Body of pancreas (tissue), 4 donors: ENCODE measurements at places on chromosomes 12 and 14. TPM values are rescaled to one million over a fixed set of nuclear protein-coding genes. Genes with fewer than 3 reads are reported as not detected.

- no peak for DNase-seq
These were observed 55.4 kb downstream of the FOXG1 start for GRCh38 chr14:28821993-28822392.

DNA sequence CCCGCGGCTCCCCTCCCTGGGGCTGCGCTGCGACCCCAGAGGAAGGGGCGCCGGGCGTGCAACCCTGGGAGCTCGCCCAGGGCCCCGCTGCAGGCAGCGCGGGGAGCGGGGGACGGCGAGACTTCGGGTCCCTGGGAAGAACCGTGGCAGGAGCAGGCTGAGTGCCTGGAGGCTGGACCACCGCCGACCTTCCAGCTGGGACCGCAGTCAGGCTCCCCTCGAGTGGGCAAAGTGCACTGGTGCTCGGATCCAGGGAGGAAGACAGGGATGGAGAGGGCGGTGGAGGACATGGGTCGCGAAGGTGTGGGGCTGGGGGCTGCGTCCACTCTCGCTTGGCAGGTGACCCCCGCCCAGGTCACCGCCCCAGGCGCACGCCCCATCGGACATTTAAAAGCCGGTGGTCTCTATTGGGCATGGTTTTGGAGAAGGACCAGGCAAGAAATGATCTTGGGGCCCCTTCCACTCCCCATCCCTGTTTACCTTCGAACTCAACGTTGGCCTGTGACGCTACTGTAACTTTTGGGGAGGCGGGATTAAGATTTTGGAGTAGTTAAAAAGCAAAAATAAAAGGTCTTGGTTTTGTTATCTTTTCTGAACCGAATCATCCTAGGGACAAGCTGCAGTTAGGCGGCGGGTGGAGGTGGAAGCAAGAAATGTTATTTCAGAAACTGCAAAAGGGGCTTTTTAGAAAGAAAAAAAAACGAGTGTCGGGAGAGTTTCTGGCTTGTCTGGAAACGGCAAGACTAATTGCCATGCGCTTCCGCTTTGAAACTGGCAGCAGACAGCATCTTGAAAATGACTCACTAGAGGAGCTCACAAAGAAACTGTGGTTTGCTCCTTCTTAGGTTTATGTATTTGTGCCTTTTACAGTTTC, 1.0 kb downstream of the ELK3 start:
- peak; percentile 38 for DNase-seq

DNA sequence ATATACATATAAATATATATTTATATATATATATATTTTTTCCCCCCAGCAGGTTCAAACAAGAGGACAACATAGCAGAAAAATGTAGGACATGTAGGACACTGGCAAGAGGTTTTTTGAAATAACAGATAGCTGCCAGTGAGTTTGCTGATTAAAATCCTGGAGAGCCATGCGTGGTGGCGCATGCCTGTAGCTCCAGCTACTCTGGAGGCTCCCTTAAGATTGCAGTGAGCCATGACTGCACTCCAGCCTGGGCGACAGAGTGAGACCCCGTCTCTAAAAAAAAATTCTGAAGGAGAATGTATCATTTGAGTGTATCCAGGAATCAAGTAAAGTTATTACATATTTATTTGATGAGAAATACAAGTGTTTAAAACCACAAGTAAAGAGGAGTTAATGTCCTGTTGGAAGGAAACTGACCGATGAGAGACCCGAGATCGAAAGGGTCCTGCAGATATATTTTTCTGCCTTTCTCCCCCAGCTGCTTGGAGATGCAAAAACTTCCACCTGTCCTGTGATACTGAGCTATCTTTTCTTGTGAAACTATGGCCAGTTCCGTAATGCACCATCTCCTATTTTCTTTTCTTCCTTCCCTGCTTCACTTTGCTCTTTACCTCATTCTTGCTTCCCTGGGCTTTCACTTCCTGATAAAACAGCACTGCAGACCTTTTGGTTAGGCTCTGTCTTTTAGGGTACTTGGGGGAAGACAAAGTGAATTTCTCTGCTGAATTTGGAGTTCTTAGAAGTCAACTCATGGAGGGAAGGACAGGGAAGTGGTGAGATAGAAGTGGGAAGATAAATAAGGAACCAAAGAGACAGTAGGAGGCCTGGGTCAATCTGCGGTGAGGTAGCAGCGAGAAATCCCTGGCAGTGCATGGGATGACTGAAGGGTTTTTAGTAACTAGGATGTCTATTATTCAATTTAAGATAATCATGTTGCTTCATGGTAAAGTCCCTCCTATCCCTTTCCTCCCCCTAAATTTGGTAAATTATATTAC, 41.2 kb upstream of the SLC2A13 start:
- DNase-seq, result no peak

DNA sequence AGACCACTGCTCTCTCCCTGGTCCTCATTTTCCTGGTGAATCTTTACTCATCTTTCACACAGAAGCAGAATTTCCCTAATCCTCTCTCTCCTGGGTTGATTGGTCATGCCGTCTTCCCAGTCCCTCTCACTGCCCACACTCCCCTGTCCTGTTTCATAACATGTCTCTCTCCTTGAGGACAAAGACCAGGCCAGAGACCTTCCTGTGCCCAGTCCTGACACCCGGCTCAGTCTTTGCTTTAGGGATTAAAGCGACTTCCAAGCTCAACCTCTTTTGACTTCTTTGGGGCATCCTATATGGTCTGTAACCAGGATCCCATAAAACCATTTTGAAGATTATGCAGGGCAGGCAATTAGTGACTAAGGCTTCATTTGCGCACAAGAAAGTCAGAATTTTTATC, 105.5 kb downstream of the BCL11B start:
- no peak for DNase-seq

GRCh38 chr12:541676-542324, 82.1 kb downstream of the B4GALNT3 start:
- DNase-seq, result no peak

DNA sequence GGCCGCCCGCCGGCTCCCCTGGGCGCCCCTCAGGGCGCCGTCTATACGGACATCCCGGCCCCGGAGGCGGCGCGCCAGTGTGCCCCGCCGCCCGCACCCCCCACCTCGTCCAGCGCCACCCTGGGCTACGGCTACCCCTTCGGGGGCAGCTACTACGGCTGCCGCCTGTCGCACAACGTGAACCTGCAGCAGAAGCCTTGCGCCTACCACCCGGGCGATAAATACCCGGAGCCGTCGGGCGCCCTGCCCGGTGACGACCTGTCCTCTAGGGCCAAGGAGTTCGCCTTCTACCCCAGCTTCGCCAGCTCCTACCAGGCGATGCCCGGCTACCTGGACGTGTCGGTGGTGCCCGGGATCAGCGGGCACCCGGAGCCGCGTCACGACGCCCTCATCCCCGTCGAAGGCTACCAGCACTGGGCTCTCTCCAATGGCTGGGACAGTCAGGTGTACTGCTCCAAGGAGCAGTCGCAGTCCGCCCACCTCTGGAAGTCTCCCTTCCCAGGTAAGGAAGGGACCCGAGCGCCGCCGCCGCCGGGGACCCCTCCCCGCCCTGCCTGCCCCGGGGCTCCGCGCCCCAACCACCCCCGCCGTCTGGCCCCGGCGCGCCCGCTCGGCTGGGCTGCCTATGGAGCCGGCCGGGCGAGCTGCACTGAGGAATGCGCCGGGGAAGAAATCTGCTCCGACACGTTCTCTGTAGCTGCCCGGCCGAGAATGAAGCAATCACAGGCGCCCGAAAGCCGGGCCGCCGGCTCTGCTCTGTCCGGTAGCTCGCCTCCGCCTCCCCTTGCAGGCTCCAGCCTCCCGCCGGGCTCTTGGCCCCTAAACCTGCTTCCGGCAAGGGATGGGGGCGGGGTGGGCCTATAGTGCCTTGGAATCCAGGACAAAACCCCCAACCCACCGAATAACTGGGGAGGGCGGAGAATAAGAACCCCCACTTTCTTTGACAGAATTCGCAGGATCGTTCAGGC, 794 bp downstream of the HOXC13 start:
- no peak for DNase-seq

- DNase-seq, result no peak
These were observed 29.3 kb downstream of the PRKCH start for GRCh38 chr14:61350427-61351270.

GRCh38 chr14:30751646-30752416, 122.5 kb upstream of the COCH start:
- DNase-seq, result peak; percentile 7

DNA sequence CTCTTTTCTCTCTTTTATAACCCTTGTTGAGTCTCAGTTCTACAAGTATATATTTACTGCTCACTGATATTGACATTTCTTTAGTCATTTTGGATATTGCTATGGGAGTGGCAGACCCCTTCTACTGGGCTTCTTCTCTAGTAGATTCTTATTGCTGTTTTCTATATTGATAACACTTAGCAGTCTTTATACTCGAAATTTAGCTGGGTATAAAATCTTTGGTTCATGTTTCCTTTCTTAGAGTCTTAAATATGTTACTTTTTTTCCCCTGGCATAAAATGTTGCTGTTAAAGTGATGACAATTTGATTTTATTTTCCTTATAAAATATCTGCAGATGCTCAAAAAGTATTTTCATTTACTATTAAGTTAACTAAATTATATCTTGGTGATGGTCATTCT, 32.6 kb downstream of the VRK1 start:
- DNase-seq, result no peak

DNA sequence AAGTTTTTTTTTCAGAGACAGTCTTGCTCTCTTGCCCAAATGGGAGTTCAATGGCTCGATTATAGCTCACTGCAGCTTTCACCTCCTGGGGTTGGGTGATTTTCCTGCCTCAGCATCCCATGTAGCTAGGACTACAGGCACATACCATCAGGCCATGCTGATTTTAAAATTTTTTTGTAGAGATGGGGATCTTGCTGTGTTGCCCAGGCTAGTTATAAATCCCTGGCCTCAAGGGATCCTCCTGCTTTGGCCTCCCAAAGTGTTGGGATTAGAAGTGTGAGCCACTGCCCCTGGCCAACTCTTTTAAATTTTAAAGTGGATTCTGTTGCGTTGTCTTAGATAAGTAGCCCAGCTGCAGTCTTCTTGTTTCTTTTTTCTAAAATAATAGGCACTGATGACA, 115.8 kb downstream of the RAD51B start:
- no peak for DNase-seq

- DNase-seq, result no peak
These were observed 89.3 kb downstream of the NTN4 start for GRCh38 chr12:95701275-95701674.

Gene PGF
- total RNA-seq, result 6.6 TPM

Gene CATSPERB
- 20.4 TPM for total RNA-seq

Gene NTN4
- total RNA-seq, result 47.7 TPM

Gene TAS2R10
- total RNA-seq, result 0.52 TPM

Gene LPAR5
- 0.66 TPM for total RNA-seq
